ENCODE measurements at places on chromosomes 7 and 10. TPM values are rescaled to one million over a fixed set of nuclear protein-coding genes. Genes with fewer than 3 reads are reported as not detected.

AKR1B15 gene
- not detected for total RNA-seq

NFE2L3 gene
- total RNA-seq: 0.12 TPM

FOXI2 gene
- total RNA-seq: not detected

DYNC1I1 gene
- total RNA-seq: 0.45 TPM

CALHM1 gene
- total RNA-seq: not detected

FAM25G gene
- total RNA-seq: not detected

HMX3 gene
- not detected for total RNA-seq

PLAU gene
- 16.5 TPM for total RNA-seq

MBL2 gene
- not detected for total RNA-seq

LRRC17 gene
- total RNA-seq: 39.7 TPM

MMS19 gene
- total RNA-seq: 36.6 TPM

NPY4R gene
- total RNA-seq: 0.15 TPM

CUEDC2 gene
- 50.2 TPM for total RNA-seq

JAKMIP3 gene
- 0.08 TPM for total RNA-seq

H2BK1 gene
- not detected for total RNA-seq

HEPACAM2 gene
- total RNA-seq: under 0.01 TPM

HOXA5 gene
- not detected for total RNA-seq

ACTR1A gene
- total RNA-seq: 142 TPM

CTBP2 gene
- total RNA-seq: 73.5 TPM

AKR1C2 gene
- 13.3 TPM for total RNA-seq

DNAJB12 gene
- total RNA-seq: 19.8 TPM

NUTM2A gene
- total RNA-seq: 0.12 TPM

SLC26A5 gene
- not detected for total RNA-seq

TRIL gene
- 1.1 TPM for total RNA-seq

PHYHIPL gene
- not detected for total RNA-seq

LRRC4 gene
- not detected for total RNA-seq

HKDC1 gene
- total RNA-seq: 0.35 TPM

GDF10 gene
- 1.1 TPM for total RNA-seq

DMBT1 gene
- total RNA-seq: under 0.01 TPM

PKD2L1 gene
- total RNA-seq: not detected

NRAP gene
- under 0.01 TPM for total RNA-seq

CCDC146 gene
- total RNA-seq: 0.75 TPM

ACTL6B gene
- not detected for total RNA-seq

All from smooth muscle cell of the coronary artery (primary cell).